M059J (cell line): ENCODE measurements at places on chromosomes 6 and 20.

GRCh38 chr6:125749865-125750691, 646 bp downstream of the HEY2 start:
- DNase-seq: no peak

GRCh38 chr20:13447385-13448180, 191.1 kb downstream of the TASP1 start:
- no peak for DNase-seq

- no peak for DNase-seq
Observed at GRCh38 chr6:94269256-94269655, 849.9 kb upstream of the EPHA7 start.

- DNase-seq: no peak
Observed at GRCh38 chr6:9417400-9417799, 982.1 kb upstream of the SLC35B3 start.

DNA sequence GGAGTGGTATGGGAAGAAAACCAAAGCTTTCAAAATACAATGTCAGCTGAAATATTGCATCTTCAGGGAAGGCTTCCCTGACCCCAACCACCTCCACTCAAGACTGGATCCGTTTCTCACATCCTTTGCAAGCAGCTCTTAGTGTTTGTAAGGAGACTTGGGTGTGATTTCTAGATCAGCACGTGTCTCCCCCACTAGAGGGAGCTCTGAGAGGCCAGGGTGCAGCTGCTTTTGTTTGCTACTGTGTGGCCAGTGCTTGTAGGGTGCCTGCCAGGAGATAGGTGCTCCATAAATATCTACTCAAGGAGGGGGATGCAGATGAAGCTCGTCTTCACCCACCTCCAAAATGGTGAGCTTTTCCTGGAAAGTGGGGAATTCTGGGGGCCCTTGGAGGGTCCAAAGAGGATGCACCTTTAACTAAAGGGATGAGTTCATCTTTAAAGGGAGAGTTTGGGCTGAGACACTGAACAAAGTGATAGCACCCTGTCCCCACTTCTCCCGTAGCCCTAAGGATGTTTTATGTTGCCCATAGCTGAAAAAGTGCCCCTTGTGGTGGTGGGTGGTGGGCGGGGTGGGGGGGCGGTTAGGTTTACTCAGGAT, 52.6 kb upstream of the MAFB start:
- DNase-seq: peak; percentile 48

DNA sequence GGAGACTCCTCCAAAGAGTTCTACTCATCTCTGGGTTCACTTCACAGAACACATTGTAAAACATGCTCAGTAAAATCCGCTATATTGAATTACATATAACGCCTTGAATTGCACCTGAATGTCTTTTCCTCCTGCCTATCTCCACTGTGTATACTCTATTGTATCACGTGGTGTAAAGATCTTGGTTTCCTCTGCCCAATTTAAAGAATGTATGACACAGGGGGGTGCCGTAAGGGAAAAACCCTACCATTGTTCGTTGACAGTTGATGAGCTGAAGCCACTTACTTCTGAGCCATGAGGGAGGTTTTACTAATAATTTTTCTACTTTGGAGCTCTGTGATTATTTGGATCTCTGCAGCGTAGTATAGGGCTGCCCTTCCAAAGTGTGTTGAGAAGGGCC, 6.0 kb downstream of the ASF1A start:
- DNase-seq: no peak

GRCh38 chr20:45344168-45344860, 3.9 kb downstream of the SDC4 start:
- peak; percentile 99 for DNase-seq

- peak; percentile 88 for DNase-seq
Observed at GRCh38 chr6:30883685-30884520, at the start of gene DDR1. Gene DDR1, plus strand, starts transcription at chr6:30884519. Its CDS starts 4,211 bp downstream, at chr6:30888730.

- no peak for DNase-seq
Observed at GRCh38 chr20:48040491-48040890, 255.2 kb upstream of the SULF2 start.

GRCh38 chr6:139748353-139749146, 374.1 kb upstream of the CITED2 start:
- DNase-seq: peak; percentile 64

GRCh38 chr6:69601132-69601531, 195.7 kb downstream of the LMBRD1 start:
- DNase-seq: no peak

- DNase-seq: peak; percentile 10
Observed at GRCh38 chr6:150191809-150192208, 49.0 kb downstream of the PPP1R14C start.

DNA sequence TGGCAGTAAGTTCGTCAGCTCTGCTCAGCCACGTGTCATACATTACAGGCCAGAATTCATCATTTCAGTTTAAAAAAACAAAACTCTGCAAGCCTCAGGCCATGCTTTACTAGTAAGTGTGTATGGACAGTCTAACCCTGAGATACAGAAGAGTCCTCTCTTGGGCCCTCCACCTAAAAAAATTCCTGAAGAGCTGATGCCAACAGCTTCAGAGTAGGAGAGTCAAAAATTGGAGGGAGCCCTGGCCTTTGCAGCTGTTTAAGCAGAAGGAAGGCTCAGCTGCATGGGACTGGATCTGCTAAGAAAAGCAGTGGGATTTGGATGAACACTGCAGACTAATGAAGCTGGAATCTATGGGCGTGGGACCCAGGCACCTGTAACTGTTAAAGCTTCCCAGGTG, 47.2 kb upstream of the FAM8A1 start:
- DNase-seq: no peak

GRCh38 chr6:33799454-33800113, 4.2 kb downstream of the MLN start:
- no peak for DNase-seq

DNA sequence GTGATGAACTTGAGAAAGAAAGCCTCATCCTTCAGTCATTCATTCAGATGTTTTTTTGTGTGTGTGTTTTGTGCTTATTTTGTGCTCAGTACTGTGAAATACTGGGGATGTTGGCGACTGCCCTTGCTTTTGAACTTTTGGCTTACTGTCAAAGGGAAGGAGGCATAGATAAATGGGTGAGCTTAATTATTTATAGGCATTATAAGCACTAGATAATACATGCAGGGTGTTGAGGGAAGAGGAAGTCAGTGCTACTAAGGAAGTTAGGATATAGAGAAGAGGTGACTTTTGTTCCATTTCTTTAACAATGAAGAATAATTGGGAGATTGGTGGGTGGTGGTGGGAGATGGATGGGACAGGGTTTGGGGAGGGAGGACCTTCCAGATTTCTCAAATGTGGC, 23.6 kb downstream of the XRN2 start:
- DNase-seq: no peak

DNA sequence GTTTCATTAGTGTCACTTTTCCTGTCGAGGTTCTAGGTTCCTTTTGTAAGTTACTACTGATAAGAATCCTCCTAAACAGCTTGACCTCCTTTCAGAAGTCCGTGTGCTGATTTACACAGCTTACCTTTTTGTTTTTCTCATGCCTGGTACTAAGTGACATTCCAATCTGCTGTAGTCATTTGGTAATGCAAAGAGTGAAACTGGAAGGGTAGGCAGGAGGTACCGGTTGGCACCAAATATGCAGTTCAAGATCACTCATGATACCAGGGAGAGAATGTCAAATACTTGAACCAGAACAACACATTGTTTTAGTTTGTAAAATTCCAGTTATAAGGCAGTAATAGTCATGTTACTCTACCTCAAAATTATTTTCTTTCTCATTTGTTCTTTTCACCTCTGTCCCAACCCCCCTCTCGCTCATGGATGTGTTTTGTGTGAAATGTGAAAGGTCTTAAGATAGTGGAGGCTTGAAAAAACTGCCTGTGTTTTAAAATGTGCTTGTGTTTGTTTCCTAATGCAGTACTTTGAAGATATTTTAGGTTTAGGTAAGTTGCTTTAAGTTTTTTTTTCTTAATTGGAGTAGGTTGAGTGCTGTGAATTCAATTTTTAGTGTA, 23.2 kb downstream of the AFDN start:
- peak; percentile 90 for DNase-seq

GRCh38 chr6:57072108-57072507, 17.9 kb upstream of the ZNF451 start:
- DNase-seq: peak; percentile 34

DNA sequence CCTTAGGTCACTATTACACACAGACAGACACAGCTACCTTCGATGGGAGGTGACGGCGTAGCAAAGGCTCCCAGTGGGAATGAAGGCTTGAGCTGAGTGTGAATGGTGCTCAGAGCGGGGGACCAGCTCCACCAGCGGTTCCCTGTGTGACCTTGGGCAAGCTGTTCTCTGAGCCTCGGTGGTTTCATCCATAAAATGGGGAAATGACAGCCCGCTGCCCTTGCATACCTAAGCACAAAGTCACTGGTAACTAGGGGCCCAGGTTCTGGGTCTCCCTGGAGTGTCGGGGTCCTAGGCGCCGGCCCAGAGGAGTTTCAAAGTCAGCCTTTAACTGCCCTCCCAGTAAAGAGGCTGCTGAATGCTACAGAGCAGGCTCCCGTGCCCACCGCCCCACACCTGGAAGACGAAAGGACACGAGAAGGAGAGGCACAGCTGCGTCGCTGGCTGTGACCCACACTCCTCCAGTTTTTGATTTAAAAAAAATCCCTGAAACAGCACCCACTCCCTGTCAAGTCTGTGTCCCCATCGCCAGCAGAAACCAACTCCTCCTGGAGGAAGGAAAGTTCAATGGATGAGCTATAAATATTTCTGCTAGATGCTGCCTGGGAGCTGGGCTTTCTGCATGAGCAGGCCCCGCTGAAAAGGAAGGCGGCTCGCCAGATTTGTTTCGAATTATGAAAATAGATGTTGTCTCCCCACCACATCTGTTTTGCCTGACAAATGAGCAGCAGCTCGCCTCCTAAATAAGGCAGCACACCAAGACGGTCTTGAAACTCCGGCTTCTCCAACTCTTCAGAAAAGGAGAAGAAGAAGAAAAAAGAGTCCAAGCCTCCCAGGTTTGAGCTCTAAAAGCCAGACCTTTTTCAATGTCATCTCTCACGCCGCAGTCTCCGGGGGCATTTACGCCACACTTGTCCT, 27.4 kb downstream of the PMEPA1 start:
- no peak for DNase-seq

- DNase-seq: no peak
Observed at GRCh38 chr6:108528878-108529277, 31.8 kb upstream of the FOXO3 start.

DNA sequence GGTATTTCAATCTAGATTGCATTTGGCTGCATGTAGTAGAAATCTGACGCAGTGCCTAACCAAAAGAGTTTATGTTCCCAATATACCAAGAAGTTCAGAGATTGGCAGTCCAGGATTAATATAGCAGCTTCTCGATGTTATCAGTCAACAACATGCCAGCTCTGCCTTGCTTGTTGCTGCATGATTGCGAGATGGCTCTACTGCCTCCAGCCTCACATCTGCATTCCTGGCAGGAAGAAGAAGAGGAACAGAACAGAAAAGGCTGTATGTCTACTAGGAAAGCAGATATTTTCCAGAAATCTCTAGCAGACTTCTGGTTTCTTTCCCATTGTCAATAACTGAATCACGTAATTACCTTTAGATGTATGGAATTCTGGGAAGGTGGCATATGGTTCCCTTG, 60.8 kb downstream of the SLC35D3 start:
- no peak for DNase-seq

- DNase-seq: no peak
Observed at GRCh38 chr6:46288835-46289234, 118.1 kb upstream of the ENPP5 start.

DNA sequence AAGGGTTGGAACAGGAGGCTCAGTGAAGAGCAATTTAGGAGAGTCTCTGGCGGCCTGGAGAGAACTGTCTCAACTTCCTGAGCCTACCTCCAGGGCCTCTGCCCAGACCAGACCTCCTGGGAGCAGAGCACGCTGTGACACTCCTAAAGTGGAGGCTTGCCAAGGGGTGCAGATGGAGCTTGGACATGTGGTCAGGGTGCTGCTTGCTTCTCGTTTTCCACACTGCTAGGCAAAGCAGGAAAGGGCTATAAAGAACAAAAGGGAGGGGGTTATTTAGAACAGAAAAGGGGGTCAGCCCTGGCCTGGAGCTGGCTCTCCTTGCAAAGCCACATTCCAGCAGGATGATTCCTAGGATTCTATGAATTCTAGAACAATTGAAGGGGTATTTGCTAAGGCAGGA, 145.7 kb upstream of the GGTLC1 start:
- DNase-seq: peak; percentile 81

DNA sequence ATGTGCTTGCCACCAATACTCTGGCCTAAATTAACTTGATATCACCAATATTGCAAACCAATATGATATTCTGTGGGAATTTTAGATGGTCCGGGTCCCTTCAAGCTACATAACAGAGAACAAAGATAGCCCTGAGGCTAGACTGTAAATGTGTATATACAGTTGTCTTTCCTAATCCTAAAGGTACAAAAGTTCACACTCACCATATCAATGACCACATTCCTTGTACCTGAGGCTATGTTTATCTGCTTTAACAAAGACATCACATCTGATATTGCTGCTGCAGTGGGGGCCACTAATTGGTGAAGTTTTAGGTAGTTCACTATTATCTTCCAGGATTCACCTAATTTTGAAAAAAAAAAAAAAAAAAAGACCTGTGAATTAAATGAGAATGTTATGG, 38.6 kb upstream of the VGLL2 start:
- DNase-seq: no peak

DNA sequence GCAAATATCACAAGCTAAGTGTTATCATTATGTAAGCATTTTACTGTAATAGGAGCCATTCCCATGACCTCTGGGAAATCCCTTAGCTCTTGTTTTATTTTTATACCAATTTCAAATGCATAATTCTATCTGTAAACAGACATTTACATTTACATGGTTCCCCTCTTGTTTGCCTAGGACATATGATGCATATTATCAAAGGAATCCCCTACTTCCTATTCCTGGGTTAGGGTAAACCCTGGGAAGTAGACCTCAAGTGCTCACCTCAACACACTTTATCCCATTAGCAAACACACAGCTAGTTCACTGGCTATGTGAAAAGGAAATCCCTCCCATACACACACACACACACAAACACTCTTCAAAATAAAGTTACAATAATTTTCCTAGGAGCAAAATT, 27.1 kb downstream of the PDE10A start:
- no peak for DNase-seq

GRCh38 chr6:40734607-40735006, 147.4 kb upstream of the LRFN2 start:
- no peak for DNase-seq

DNA sequence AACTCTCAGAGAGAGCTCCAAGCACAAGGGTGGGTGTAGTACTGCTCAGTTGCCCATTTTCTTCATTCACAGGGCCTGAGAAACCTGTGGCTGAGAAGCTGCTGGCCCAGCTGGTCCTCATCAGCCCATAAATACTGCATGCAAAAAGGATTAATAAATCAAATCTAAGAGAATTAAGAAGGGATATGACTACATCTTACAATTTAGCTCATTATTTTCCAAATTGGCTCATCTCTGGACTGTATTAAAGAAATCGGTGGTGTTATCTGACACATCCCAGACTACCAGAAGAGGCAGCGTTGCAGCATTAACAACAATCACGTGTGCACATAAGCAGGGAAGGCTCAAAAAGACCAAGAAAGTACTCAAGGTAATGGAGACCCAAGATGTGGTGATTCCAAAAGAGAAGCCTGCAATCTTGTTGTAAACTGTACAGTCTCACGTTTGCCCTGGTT, 90.7 kb downstream of the CD24 start:
- DNase-seq: peak; percentile 24
